B cell (primary cell): ENCODE measurements at places on chromosomes 7 and 10. TPM values are rescaled to one million over a fixed set of nuclear protein-coding genes. Genes with fewer than 3 reads are reported as not detected.

DNA sequence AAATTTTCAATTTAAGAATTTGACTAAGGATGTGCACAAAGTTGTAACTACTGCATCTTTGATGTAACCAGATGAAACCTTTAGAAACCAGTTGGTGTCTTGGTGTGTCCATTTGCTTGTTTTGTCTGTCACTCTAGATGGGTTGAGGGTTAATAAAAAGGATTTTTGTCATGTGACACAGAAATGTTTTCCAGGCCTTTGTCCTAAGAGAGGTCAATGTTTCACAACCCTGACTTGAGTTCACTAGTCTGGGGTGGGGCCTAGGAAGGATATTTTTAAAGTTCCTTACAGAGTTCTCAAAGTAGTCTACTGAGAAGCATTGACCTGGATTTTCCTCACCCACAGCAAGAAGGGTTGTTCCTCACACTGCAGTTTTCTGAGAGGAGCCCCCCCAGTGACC is 90.3 kb downstream of the HERPUD2 start:
- no peaks in the 10 kb centered on the region for H3K27me3 ChIP-seq
- no peak overlapping the region for H3K27ac ChIP-seq
- no peaks in the 10 kb centered on the region for H3K36me3 ChIP-seq
- DNase-seq = no peak
- no peak overlapping the region for H3K4me3 ChIP-seq

DNA sequence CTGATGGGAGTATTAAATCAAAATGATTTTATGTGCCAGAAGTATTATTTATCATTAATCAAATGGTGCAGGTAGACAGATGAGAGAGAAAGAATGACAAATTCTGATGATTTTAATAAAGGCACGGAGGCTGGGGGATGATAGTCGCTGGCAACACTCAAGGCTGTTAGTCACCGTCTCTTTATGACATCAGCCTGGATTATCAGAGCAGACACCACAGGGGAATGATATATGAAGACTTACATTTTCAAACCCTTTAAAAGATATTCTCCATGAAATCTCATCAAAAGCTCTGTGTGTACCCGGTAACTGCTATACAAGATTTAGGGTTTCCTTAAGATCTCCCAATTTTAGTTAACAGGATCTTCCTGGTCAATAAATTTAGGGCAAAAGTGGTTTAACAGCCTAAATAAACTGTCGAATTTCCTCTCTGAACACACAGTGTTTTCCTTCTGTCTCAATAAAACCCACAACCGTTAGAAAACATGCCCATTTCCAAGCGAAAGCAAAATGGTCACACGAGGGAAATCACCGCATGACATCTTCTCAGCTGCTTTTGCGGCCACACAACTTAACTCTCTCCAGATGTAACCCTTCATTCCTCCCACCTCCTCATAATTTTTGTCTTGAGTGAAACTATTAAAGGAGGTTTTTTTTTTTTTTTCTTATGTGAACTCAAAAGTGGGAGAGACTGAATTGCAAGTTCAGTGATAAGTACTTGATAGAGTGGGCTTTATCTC is 133.2 kb upstream of the FAM171A1 start:
- H3K27ac ChIP-seq = no peak overlapping the region
- no peak overlapping the region for H3K4me3 ChIP-seq
- no peaks in the 10 kb centered on the region for H3K4me1 ChIP-seq
- no peaks in the 10 kb centered on the region for H3K27me3 ChIP-seq
- no peaks in the 10 kb centered on the region for H3K36me3 ChIP-seq
- no peak for DNase-seq

- no peaks in the 10 kb centered on the region for H3K27me3 ChIP-seq
- no peak overlapping the region for H3K27ac ChIP-seq
- H3K4me3 ChIP-seq = no peak overlapping the region
- DNase-seq = no peak
- H3K36me3 ChIP-seq = no peaks in the 10 kb centered on the region
These were observed 80.3 kb upstream of the UCN3 start for GRCh38 chr10:5284311-5285057.

DNA sequence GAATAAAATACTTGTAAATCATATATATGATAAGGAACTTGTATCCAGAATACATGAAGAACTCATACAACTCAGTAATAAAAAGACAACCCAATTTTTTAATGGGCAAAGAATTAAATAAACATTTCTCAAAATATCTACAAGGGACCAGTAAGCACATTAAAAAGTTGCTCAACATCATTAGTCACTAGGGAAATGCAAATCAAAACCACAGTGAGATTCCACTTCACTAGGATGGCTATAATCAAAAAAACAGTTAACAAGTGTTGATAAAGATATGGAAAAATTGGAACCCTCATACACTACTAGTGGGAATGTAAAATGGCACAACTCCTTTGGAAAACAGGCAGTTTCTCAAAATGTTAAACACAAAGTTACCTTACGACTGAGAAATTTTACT is 40.3 kb upstream of the YAE1 start:
- H3K36me3 ChIP-seq = no peaks in the 10 kb centered on the region
- H3K4me3 ChIP-seq = no peak overlapping the region
- H3K27me3 ChIP-seq = no peaks in the 10 kb centered on the region

Gene TAS2R41
- not detected in 2 replicates for total RNA-seq

- H3K27ac ChIP-seq = no peak overlapping the region
- DNase-seq = no peak
- H3K4me3 ChIP-seq = no peak overlapping the region
- no peaks in the 10 kb centered on the region for H3K4me1 ChIP-seq
- H3K27me3 ChIP-seq = no peaks in the 10 kb centered on the region
- H3K36me3 ChIP-seq = no peaks in the 10 kb centered on the region
These were observed 85.2 kb upstream of the VIPR2 start for GRCh38 chr7:159229683-159230475.

Gene ESYT2
- 32.4 and 34.2 TPM in 2 replicates for total RNA-seq

DNA sequence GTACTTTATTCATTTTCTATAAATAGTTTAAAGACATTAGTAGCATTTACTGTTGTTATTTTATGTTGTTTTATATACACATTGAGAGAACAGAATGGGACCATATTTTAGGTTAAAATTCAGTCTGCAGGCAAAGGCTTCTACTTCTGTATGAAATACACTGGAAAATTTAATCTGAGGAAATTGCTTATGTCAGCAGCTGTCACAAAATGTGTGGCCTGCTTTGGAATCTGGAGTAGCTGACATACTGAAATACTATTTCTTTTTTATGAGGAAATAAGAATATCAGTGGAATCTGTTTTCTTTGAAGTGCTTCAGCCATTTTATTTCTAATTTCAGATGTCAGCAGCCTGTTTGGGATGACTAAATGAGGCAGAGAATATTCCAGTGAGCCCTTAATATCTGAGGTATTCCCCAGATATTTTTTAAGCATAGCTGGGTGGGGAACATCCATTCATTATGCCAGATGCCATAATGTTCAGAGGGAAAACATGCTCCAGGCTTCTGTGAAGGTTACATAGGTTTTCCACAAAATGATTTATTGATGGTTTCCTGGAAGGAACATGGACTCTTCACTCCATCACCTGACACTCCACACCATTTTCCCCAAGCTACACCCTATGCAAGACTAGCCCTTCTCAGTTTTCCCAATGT is 267.1 kb downstream of the ARL4A start:
- no peaks in the 10 kb centered on the region for H3K36me3 ChIP-seq
- no peaks in the 10 kb centered on the region for H3K4me1 ChIP-seq
- no peaks in the 10 kb centered on the region for H3K27me3 ChIP-seq

DNA sequence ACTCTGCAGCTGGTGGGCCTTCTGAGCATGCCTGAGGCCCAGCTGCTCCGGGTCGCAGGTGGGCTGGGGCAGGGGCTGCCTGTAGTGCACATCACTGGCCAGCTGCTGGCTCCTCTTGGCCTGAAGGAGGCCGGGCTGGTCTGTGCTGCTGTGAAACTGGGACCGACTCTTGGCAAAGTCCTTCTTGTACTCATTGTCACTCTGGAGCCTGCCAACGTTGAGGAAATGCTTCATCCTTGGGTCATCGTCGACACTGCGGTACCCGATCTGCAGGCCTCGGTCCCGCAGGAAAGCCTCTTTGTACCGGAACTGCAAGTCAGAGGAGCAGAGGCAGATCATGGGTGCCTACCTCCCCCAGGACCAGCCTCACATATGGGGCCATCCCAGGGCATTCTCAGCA is 37.7 kb downstream of the HABP2 start:
- H3K4me3 ChIP-seq = no peak overlapping the region
- no peak overlapping the region for H3K27ac ChIP-seq
- H3K4me1 ChIP-seq = no peaks in the 10 kb centered on the region

GRCh38 chr7:55156919-55157763 is 138.3 kb downstream of the EGFR start:
- no peak overlapping the region for H3K27ac ChIP-seq
- DNase-seq = no peak
- no peaks in the 10 kb centered on the region for H3K27me3 ChIP-seq
- no peaks in the 10 kb centered on the region for H3K4me1 ChIP-seq
- H3K36me3 ChIP-seq = no peaks in the 10 kb centered on the region

- H3K36me3 ChIP-seq = no peaks in the 10 kb centered on the region
- H3K27me3 ChIP-seq = no peaks in the 10 kb centered on the region
These were observed 185.7 kb downstream of the XPNPEP1 start for GRCh38 chr10:109737626-109738025.

GRCh38 chr7:1461646-1462375 is 2.5 kb upstream of the MICALL2 start:
- H3K36me3 ChIP-seq = no peaks in the 10 kb centered on the region
- DNase-seq = no peak
- no peaks in the 10 kb centered on the region for H3K27me3 ChIP-seq

Gene HTR5A
- total RNA-seq = not detected in 2 replicates

DNA sequence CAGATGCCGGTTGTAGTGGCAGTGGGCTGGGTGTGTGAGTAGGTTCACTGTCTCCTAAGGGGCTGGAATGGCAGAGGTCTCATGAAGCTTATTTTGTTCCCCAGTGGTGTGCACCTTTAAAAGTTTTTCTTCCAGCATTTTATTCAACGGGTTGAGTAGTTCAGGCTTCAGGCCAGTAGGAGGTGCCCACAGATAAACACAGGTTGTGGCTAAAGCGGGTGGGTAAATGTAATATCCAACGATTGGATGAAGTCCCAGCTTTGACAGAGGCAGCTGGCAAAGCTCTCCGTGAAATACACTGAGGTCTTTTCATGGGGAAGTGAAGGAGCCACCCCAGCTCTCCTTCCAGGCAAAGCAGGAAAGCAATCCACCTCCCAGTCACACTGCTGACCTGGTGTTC is 339.8 kb upstream of the LRRTM3 start:
- no peak overlapping the region for H3K27ac ChIP-seq
- no peak for DNase-seq
- H3K27me3 ChIP-seq = no peaks in the 10 kb centered on the region
- no peaks in the 10 kb centered on the region for H3K36me3 ChIP-seq
- H3K4me1 ChIP-seq = no peaks in the 10 kb centered on the region
- H3K4me3 ChIP-seq = no peak overlapping the region

DNA sequence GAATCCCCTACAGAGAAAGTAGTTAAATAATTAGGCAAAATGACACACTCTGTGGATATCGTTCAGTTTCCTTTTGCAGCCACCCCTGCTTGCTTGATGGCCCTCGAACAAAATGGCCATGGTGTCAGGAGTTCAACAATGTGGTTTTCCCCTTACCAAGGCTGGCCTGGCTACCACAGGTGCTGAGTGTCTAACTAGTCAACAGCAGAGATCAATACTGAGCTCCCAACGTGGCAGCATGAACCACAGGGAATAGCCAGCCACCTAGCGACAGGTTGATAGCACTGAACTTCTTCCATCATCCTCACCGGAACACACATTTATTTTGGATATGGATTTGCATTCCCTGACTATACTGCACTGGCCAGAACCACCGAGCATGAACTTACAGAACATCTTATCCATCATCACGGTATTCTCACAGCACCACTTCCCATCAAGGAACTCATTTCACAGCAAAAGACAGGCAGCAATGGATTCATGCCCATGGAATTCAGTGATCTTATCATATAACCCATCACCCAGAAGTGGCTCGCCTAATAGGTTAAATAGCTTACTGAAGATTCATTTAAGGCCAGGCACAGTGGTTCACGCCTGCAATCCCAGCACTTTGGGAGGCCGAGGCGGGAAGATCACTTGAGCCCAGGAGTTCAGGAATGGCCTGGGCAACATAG is 6.3 kb downstream of the C10orf67 start:
- no peaks in the 10 kb centered on the region for H3K36me3 ChIP-seq
- peaks cover 4% of the 10 kb centered on the region for H3K4me1 ChIP-seq
- no peaks in the 10 kb centered on the region for H3K27me3 ChIP-seq
- H3K4me3 ChIP-seq = no peak overlapping the region

Gene SLC37A3
- 20.1 TPM in 2 replicates for total RNA-seq

GRCh38 chr10:54124209-54124885 is 676.7 kb downstream of the PCDH15 start:
- H3K27ac ChIP-seq = no peak overlapping the region
- no peaks in the 10 kb centered on the region for H3K4me1 ChIP-seq
- H3K4me3 ChIP-seq = no peak overlapping the region
- no peaks in the 10 kb centered on the region for H3K27me3 ChIP-seq
- DNase-seq = no peak

DNA sequence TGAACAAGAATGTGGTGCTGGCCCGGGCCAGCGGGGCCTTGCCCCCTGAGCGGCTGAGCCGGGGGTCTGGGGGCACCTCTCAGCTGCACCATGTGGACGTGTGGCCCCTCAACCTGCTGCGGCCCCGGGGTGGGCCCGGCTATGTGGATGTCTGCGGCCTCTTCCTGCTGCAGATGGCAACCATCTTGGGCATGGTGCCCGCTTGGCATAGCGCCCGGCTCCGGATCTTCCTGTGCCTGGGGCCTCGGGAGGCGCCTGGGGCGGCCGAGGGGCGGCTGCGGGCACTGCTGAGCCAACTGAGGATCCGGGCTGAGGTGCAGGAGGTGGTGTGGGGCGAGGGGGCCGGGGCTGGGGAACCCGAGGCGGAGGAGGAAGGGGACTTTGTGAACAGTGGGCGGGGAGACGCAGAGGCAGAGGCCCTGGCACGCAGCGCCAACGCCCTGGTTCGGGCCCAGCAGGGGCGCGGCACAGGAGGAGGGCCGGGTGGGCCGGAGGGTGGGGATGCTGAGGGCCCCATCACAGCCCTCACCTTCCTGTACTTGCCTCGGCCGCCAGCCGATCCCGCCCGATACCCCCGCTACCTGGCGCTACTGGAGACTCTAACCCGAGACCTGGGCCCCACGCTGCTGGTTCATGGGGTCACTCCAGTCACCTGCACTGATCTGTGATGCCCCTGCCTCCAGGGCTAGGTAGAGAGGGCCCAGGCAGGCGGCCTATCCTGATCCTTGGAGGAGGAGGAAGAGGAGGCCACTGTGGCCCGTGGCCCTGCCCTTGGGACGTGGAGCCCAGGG is 1.1 kb upstream of the TRIP6 start:
- H3K4me1 ChIP-seq = peaks cover 21% of the 10 kb centered on the region
- no peaks in the 10 kb centered on the region for H3K27me3 ChIP-seq
- H3K36me3 ChIP-seq = no peaks in the 10 kb centered on the region
- peak overlapping the region; percentile 75 for H3K4me3 ChIP-seq
- DNase-seq = peak; percentile 28

- DNase-seq = no peak
- no peak overlapping the region for H3K27ac ChIP-seq
- no peaks in the 10 kb centered on the region for H3K27me3 ChIP-seq
- H3K4me1 ChIP-seq = no peaks in the 10 kb centered on the region
- H3K4me3 ChIP-seq = no peak overlapping the region
- H3K36me3 ChIP-seq = peaks cover 6% of the 10 kb centered on the region
These were observed 10.4 kb downstream of the KLHL7 start for GRCh38 chr7:23115991-23116390.

- H3K36me3 ChIP-seq = no peaks in the 10 kb centered on the region
- no peaks in the 10 kb centered on the region for H3K4me1 ChIP-seq
- H3K4me3 ChIP-seq = no peak overlapping the region
- H3K27me3 ChIP-seq = no peaks in the 10 kb centered on the region
- DNase-seq = no peak
These were observed 13.8 kb upstream of the AKR1B1 start for GRCh38 chr7:134472572-134473244.
